Testis (tissue), 5 donors: ENCODE measurements at places on chromosomes 7 and 10. TPM values are rescaled to one million over a fixed set of nuclear protein-coding genes. Genes with fewer than 3 reads are reported as not detected.

DNA sequence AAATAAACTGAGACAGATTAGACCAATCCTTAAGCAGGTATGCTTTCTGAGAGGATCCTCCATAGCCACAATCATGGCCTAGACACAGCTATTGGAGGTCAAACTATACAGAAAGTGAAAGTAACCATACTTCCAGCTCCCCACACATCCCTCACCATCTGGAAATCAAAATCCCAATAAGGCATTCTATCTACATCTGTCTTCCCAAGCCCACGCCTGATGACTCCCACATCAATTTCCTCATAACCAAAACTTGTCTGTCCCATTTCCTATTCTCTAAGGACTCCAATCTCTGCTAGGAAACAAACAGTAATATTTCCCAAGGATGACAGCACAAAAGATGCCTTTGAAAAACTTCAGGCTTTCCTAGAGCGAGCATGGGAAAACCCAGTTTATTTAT, 247.3 kb upstream of the HPS1 start:
- DNase-seq: no peak

- DNase-seq: no peak
Observed at GRCh38 chr7:137862358-137862757, 15.6 kb upstream of the DGKI start.

GRCh38 chr10:52918714-52919305, 146.2 kb upstream of the MBL2 start:
- no peak for DNase-seq

DNA sequence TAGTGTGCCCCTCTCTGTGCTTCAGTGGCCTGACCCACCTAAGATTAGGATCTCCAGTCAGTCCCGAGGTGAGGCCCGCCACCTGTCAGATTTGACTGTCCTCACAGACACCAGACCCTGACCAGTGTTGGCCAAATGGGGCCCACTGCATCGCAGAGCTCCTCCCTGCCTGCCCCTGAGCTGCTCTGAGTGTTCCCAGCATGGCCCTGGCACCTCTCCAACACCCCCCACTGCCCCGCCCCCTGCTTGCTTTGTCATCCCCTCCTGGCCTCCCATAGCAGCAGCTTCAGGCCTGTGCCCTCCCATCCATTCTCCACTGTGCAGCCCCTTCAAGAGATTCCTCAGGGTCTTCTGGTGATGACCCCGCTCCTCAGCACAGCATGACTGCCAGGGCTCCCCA, 67.6 kb downstream of the C10orf120 start:
- no peak for DNase-seq

Gene OPALIN
- not detected for total RNA-seq

- DNase-seq: no peak
Observed at GRCh38 chr10:70362328-70362727, 20.1 kb downstream of the LRRC20 start.

DNA sequence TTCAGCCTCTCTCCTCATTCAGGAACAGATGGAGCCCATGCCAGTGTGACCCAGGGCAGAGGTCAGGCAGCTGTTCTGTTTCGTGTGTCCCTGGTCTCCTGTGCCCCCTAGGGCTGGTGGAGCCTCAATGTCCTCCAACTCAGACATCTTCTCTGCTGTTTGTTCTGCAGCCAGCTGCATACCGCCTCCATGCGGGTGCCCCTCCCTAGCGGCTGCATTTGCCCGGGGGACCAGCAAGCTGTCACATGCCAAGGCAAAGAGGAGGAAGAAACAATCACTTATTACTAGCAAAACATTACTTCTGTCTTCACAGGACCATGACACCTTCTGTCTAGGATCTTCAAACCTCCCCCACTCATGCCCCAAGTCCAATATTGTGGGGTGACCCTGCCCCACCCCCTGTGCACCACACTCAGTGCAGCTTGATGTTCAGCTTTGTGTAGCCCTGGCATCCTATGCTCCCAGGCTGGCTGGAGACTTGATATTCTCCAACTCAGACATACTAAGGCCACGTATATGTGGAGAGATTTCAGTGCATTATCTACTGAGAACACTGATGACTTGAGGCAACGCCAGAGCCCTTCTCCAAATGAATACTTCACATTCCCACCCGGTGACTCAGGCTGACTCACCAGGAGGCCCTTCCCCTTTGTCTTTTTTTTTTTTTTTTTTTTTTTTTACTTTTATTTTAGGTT, 188.9 kb downstream of the SKIDA1 start:
- DNase-seq: peak; percentile 54

Gene ANKRD61
- total RNA-seq: 6.8 TPM

- no peak for DNase-seq
Observed at GRCh38 chr10:112229901-112230300, 46.3 kb upstream of the GPAM start.

Gene SH3PXD2A
- total RNA-seq: 10.8 TPM

- peak; percentile 18 for DNase-seq
Observed at GRCh38 chr10:84214046-84214572, 11.2 kb downstream of the LRIT2 start.

DNA sequence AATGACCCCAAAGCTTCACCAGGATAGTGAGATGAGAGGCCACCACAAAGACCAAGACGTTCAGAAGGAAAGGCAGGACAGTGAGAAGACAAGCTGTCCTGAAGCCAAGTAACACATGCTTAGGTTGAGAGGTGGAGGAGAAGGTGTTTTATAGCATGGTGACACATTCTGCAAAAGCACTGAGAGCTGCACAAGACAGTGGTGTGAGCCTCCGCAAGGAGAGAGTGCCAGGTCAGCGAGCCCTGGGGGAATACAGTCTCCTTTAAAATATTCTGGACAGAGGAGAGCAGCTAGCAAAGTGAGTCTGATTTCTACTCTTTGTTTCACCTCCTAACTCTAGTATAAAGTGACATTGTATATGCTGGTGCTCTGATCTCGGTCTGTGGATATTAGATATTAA, 68.0 kb upstream of the VKORC1L1 start:
- DNase-seq: no peak

Gene SH2D4B
- 1.1 TPM for total RNA-seq

Gene TRIM50
- total RNA-seq: 13.5 TPM

DNA sequence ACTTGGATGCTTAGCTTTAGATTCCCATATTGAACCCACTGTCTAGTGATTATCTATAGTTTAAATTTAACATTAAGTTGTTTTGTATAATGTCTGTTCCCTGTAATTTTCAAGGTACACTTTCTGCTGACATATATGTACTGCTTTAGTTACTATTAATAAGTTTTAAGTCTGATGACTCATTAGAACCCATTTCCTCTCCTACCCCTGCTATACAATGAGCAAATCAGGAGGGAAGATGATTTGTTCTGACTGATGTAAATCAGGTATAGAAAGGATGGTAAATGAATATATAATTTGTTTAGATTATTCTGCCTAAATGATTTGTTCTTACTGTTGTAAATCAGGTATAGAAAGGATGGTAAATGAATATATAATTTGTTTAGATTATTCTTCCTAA, 691.8 kb downstream of the NXPH1 start:
- DNase-seq: no peak

Gene TMEM184A
- 18.7 TPM for total RNA-seq

DNA sequence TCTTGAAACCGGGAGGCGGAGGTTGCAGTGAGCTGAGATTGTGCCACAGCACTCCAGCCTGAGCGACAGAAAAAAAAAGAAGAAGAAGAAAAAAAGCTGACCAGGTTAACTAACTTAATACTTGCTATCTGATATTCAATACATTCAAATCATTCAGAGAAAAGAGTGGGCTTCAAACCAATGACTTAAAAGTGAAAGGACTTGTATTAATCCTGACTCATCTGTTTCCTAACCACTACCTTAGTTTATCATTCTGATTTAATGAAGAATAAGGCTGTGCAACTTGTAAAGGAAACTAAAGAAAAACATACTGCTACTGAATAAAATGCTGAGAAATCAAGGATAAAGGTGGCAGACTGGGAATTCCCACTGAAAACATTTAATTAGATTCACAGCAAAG, 128.4 kb downstream of the NRBF2 start:
- DNase-seq: no peak

DNA sequence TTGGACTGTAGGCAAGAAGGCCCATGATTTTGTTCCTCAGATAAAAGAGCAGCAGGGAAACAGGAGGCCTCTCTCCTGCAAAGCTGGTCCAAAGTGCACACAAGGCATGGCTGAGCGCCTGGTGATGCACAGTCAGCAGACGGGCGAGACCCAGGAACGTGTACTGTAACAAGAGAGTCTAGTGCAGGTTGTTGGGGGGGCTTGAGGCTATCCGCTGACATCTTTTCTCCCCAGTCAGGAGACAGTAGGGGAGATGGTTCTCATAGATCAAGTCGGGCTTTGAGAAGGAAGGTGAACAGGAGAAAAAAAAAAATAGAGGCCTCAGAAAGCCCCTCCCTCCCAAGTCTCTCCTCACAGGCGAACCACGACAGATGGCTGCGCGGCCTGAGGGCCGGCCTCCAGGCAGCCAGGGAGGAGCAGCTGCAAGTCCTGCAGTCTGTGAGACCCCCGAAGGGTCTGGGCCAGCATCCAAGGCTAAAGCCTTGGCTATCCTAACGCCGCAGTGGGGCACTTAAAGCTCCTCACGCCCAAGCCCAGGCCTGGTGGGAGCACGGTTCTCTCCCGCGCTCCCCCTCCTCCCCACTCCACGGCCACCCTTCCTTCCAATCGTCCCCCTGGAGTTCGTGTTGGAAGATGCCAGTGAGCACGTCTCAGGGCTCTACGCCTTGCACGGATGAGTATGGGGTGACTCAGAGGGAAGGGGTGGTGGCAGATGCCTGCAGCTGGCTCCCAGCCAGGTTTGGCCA, 68.3 kb downstream of the PRKAG2 start:
- DNase-seq: no peak

Gene LBX1
- total RNA-seq: not detected

- no peak for DNase-seq
Observed at GRCh38 chr7:80629023-80629422, 9.4 kb upstream of the CD36 start.

- no peak for DNase-seq
Observed at GRCh38 chr7:2873686-2874551, 29.8 kb upstream of the GNA12 start.

DNA sequence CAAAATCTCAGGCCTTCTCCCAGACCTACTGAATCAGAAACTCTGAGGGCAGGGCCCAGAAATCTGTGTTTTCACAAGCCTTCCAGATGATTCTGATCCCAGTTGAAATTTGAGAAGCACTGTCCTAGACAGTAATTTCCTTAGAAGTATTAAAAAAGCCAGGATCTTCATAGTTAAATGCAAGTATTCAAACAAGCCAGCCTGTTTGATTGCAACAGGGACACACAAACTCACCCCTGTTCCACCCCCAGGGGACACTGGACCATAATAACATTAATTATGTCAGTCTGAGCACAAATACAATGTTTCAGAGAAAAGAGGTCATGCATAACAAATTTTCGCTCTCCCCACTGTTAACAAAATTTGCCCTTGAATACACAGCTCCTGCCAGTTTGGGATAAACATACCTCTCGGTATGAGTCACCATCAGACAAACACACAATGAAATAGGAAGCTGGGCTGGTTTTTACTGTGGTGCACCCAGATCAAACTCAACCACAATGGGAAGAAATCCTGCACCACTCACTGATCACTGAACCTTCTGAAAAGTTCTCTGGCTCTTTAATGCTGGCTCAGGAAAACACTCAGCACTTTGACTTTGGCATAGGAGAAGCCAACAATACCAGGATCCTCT, 34.3 kb downstream of the ABLIM1 start:
- DNase-seq: no peak

- DNase-seq: no peak
Observed at GRCh38 chr10:7471720-7472367, 61.0 kb upstream of the SFMBT2 start.

Gene CNPY1
- 0.47 TPM for total RNA-seq

DNA sequence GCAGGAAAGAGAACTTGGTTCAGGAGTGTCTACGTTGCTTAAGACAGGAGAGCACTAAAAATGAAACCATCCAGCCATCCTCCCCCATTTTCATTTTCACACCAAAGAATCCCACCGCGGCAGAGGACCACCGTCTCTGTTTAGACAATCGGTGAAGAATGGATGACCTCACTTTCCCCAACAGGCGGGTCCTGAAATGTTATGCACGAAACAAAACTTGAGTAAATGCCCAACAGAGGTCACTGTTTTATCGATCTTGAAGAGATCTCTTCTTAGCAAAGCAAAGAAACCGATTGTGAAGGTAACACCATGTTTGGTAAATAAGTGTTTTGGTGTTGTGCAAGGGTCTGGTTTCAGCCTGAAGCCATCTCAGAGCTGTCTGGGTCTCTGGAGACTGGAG, 1.4 kb upstream of the IL6 start:
- no peak for DNase-seq

GRCh38 chr7:135151533-135151932, 3.7 kb downstream of the TMEM140 start:
- DNase-seq: no peak

GRCh38 chr7:39910108-39910869, 39.8 kb upstream of the CDK13 start:
- DNase-seq: no peak

DNA sequence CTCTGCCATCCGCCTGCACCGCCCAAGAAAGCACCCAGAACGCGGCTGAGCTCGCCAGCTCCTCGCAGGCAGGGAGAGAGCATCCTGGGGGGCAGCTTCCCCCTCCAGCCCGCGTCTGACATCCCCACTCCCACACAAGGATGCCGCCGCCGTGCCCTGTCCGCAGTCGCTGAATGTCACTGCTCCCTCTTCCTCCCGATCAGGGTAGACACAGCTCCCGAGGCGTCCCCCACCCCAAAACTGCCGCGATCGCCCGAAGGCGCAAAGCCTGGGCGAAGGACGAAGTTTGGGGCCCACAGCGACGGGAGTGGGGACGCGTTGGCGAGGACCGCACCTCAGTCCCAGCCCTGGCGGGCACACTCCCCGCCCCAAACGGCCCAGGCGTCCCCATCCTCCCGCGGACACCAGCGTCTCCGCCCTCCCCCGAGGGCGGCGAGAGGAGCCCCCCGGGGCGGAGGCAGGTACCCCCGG, 1.5 kb upstream of the KAT6B start:
- peak; percentile 49 for DNase-seq

Gene CLRN3
- 0.55 TPM for total RNA-seq

Gene HEPACAM2
- 2.7 TPM for total RNA-seq

GRCh38 chr10:121648493-121648892, 50.2 kb upstream of the FGFR2 start:
- DNase-seq: no peak

DNA sequence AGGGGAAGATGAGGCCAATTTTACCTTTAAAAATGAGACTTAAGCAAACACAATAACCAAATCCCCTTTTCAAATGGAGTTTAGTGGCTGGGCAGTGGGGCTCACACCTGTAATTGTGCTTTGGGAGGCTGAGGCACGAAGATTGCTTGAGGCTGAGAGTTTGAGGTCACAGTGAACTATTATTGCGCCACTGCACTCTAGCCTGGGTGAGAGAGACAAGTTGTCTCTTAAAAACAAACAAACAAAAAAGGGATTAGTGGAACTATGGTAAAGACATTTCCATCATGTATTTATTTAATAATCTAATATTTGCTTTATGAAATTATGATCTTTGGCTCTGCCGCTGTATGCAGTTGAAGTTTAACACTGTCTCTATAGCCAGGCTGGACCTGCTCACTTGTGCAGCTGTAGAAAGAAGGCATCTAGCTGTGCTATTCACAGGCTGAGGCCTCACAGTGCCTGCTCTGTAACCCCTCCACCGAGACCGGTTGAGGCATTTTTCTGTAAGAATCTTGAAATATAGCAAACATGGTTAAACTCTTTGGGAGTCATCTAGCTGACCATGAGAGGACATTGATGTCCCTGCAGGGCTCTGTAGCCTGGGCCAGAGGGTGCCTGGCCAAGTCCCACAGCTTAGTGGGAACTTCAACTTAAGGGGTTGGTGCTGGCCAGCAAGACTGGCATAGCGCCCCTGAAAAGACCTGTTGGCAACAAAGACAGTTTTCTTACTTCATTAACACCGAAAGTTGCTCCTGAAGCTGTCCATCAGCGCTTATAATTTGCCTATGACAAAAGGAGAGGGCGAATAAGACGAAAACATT, 131.8 kb downstream of the BMPER start:
- no peak for DNase-seq

GRCh38 chr10:116827214-116827671, 22.1 kb upstream of the ENO4 start:
- DNase-seq: no peak
